Epithelial cell of esophagus (primary cell): ENCODE measurements at places on chromosomes 1 and 21.

GRCh38 chr1:108082738-108083562 lies 117.2 kb downstream of the SLC25A24 start:
- DNase-seq, result no peak

DNA sequence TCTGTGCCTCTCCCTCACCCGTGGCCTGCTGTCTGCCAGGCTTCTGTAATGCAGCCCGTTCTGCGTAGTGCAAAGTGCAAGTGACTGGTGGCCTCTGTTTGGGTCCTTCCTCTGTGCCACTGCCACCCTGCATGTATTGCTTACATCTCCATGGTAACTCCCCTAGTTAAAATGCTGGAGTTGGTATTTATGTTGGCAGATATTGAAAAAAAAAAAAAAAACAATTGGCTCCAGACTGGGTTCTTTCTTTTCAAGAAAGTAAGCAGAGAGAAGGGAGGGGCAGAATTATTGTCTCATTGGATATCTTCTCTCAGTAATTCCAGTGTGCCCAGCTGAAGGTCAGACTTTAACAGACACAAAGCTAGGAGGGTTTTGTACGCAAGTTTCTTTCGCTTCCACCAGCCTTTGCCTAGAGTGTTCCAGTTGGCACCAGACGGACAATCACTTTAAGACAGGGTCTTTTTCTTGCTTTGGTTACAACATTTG lies 242.3 kb downstream of the PBX1 start:
- DNase-seq, result no peak

DNA sequence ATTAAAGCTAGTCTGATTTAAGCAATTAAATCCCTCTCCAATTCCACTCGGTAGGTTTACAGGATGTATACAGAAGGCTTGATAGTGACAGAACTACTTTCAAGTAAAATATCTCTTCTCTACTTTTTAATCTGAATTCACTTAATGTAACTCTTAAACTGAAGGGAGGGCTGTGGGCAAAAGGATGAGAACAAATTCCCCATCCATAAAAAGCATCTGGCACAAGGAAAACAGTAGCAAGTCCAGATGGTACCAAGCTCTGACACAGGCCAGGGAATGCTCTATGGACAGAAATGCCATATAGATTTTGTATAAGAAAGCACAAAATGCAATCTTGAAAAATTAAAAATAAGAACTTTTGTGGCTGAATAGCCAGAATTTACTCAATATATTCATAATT lies 53.1 kb upstream of the USH2A start:
- DNase-seq, result no peak

DNA sequence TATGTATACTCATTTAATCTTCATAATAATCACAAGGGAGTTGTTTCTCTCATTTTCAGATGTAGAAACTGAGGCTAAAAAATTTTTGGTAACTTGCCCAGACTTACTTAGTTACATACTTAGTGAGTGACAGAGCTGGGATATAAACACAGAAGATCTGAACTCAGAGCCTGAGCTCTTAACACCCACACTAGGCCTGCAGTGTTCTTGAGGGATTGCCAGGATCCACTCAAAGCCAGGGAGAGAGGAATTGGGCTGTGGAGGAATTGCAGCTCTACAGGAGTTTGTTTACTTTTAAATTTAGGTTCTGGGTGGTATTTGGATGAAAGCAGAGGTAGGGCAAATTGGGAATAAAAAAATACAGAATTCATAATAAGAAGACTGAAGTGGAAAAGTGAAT lies 515.1 kb upstream of the PLXNA2 start:
- DNase-seq, result no peak

DNA sequence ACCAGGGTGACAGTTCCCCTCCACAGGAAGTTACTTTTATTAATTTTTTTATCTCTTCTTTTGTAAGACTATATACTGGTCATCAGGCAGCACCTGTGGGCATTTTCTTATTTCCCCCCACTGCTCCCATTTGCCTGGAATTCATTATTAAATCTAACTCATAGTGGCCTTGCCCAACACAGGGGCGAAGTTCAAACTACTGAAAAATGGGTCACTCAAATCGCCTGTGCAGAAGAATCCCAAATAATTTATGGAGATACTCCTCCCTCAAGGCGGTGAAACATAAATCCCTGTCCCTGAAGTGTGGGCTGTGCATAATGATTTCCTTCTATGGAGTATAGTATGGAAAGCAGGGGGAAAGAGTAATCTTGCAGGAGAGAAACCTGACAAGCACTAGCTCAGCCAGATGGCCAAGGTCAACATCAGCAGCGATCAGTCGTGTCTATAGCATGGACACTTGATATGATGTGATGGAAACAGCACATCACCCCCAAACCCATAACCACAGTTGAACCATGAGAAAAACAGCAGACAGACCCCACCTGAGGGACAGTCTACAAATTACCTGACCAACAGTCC lies 7.9 kb downstream of the CAMK2N1 start:
- no peak for DNase-seq

GRCh38 chr1:119943216-119943615 lies 46.9 kb upstream of the ADAM30 start:
- DNase-seq, result no peak

- DNase-seq, result peak; percentile 97
These were observed 3.7 kb upstream of the SLC1A7 start for GRCh38 chr1:53145942-53146708.
